ENCODE measurements at places on chromosomes 5 and 9.

GRCh38 chr9:1460143-1460769 is 410.1 kb downstream of the DMRT2 start:
- no peak for DNase-seq

- DNase-seq, result no peak
Observed at GRCh38 chr9:76634356-76635054, 129.7 kb upstream of the PCA3 start.

GRCh38 chr9:37926737-37927118 is 22.8 kb upstream of the SLC25A51 start:
- no peak for DNase-seq

- DNase-seq, result no peak
Observed at GRCh38 chr9:125609744-125610143, 97.3 kb downstream of the MAPKAP1 start.

- DNase-seq, result no peak
Observed at GRCh38 chr5:94517490-94518488, 100.6 kb downstream of the KIAA0825 start.

GRCh38 chr9:16358751-16359150 is 511.7 kb downstream of the BNC2 start:
- DNase-seq, result no peak

- DNase-seq, result no peak
Observed at GRCh38 chr9:107127608-107128007, 155.5 kb upstream of the RAD23B start.

- no peak for DNase-seq
Observed at GRCh38 chr5:132510076-132510475, 19.5 kb upstream of the IRF1 start.

GRCh38 chr9:104856413-104856941 is 71.5 kb downstream of the ABCA1 start:
- DNase-seq, result no peak

- DNase-seq, result no peak
Observed at GRCh38 chr5:159936686-159937329, 20.5 kb downstream of the ADRA1B start.

GRCh38 chr5:132251220-132251725 is 6.2 kb upstream of the PDLIM4 start:
- DNase-seq, result no peak

GRCh38 chr5:175118700-175119309 is 325.2 kb downstream of the DRD1 start:
- no peak for DNase-seq
